ENCODE measurements at places on chromosomes 6 and 20.

- DNase-seq = peak; percentile 39
Measured at GRCh38 chr20:25057234-25058050, 497 bp downstream of the ACSS1 start.

DNA sequence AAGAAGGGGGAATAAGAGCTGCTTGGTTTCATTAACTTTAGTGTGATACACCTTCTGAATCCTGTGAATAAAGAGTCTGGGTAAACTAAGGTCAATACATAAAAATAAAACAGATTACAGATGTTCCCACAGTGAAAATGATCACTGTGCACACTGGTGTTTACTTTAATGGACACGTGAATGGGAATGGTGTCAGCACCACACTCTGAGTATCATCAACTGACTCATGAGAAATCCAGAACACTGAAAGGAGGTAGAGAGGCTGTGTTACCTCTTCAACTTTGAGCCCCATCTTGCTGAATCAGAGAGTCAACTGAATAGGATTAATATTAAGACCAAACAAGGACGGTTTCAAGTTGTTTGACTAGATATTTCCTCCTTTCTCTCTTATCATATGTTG is 75.0 kb downstream of the ELOVL4 start:
- DNase-seq = no peak

- DNase-seq = no peak
Measured at GRCh38 chr6:6566766-6567165, 21.8 kb upstream of the LY86 start.

- DNase-seq = no peak
Measured at GRCh38 chr6:35008858-35009257, 119.8 kb downstream of the ANKS1A start.

DNA sequence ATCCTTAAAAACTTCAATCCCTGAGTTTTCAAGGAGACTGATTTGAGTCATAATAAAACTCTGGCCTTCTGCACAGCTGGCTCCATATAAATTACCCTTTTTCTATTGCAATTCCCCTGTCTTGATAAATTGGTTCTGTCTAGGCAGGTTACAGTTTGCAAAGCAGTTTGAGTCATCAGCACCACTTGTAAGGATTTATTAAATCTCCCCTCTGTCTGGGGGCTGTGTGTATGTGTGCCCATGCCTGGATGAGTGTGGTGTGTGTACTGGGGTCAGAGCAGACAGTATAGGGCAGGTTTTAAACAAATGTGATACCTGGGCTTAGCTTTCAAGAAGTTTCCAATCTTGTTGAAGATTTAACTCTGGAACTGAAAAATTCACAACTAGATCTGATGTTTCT is 228.6 kb downstream of the FNDC1 start:
- DNase-seq = no peak

- DNase-seq = no peak
Measured at GRCh38 chr6:90249034-90249433, 47.6 kb downstream of the BACH2 start.

DNA sequence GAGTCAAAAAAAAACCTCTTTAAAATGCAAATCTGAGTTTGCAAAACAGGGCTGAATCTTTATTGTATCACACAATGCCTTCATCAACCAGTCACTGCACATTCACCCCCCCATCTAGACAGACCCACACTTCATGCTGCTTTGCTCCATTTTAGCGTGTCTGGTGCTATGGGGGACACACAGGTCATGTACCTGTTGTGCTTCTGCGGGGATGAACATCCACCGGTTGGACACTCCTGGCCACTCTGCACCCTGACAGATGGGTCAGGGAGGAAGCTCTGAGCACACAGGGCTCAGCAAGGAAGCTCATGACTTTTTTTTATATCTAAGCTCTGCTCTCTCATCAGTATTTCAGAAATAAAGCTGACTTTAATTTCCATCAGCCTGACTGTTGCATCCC is 136.3 kb downstream of the PRND start:
- DNase-seq = no peak

DNA sequence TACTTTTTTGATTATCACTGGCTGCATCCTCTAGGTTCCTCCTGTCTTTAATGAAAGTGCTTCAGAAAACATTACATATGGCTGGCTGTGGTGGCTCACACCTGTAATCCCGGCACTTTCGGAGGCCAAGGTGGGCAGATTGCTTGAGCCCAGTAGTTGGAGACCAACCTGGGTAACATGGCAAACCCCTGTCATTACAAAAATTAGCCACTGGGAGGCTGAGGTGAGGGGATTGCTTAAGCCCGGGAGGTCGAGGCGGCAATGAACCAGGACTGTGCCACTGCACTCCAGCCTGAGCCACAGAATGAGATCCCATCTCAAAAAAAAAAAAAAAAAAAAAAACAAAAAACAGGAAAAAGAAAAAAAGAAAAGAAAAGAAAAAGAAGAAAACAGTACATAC is 35.3 kb downstream of the BEND3 start:
- DNase-seq = no peak

DNA sequence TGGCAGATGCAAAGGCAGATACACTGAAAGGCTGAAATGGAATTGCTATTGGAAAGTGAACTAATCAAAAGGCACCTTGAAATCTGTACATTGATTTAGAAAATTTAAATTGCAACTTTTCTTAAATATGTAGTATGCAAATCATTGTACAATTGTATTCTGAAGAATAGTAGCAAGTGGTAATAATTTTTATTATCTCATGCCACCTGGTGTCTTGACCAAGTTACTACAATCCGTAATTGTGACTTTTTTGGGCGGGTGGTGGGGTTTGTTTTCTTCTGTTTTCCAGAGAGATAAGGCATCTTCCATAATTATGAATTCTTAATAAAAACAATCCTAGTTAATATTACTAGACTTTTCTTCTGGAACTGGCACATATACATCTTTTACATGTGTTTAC is 12.5 kb upstream of the BCKDHB start:
- DNase-seq = no peak

DNA sequence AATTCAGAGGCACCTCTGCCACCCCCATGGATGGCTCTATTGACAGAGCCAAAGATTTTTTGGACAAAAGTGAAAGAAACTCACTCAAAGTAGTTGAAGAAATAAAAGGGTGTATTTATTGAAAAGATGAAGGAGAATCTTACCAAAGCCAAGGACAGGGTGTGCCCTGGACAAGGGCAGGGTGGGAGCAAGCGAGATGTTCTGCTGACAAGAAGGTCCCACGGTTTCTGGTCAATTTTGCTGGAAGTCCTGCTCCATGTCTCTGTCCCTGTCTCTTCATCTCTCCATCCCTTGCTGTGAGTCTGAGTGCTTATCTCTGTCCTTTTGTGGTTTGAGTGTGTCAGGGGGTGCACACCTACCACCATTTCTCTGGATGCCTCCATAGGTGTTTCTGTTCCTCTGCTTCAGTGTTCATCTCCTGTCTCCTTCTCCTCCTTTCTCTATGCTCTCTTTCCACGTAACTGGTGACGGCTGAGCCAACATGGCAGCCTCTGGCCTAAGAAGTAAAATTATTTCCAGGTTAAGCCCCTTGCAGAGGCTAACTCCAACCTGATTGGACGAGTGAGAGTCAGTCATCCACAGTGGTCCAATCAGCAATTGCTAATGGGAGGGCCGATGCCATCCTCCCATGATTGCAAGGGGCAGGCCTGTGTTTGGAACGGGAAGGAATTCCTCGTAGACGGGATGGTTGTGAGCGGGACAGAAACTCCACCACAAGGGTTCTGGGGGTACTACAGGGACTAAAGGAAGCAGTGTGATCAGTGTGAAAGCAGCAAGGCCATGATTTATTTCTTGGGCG is 502.1 kb upstream of the CDH4 start:
- no peak for DNase-seq

DNA sequence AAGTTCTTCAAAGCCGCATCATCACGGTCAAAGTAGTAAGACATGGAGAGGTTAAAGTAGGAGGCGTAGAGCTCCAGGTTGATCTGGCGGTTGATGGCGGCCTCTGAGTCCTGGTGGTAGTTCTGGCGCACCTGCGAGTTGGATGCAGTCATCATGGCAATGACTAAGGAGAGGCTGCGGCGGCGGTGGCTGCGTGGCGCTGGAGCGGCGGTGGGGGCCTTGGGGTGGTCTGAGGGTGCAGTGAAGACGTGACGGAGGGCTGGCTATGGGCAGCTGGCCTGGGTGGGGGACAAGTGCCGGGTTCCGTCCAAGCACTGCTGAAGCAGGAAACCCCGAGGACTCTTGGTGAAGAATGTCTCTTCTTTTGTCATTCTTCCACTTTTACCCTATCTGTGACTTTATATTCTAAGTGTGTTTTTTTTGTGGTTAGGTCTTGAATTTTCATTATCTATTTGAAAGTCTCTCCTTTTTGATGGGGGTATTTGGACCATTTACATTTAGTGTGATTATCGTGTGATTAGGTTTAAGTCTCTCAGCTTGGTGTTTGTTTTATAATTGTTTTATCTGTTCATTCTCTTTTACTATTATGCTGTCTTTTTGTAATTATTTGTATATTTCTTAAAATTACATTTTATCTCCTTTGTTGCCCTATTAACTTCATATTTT is 94.6 kb downstream of the TFAP2B start:
- no peak for DNase-seq

DNA sequence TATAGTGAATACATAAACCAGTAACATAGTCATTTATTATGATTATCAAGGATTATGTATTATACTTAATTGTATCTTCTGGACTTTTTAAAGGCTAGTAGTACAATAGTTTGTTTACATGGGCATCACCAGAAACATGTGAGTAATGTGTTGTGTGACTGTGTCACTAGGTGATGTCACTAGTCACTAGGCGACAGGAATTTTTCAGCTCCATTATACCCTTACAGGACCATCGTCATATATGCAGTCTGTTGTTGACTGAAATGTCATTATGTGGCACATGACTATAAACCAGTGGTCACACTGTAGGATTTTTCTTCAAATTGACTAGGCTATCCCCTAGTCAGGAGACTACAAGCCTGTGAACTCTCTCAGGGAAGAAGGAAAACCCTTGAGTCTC is 86.5 kb upstream of the CENPW start:
- no peak for DNase-seq

- DNase-seq = no peak
Measured at GRCh38 chr6:152669895-152670294, 27.8 kb upstream of the MYCT1 start.

DNA sequence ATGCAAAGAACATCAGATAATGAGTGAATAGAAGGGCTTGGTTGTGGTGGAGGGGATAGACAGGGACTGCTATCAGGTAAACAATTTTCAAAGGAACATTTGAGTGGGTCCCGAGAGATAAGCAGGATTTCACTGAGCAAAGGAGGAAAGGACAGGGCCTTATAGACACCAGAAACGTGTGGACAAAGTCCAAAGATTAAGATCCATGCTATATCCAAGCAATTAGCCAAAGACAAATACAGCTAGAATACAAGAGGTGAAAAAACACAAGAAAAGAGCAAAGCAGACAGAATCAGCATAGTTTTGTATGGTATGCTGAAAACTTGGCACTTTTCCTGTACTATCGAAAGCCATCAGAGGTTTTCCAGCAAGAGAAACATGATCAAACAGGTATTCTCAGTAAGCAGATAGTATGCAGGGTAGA is 59.8 kb downstream of the CDK19 start:
- DNase-seq = no peak

GRCh38 chr6:122401104-122401503 is 1.7 kb downstream of the HSF2 start:
- DNase-seq = no peak

GRCh38 chr20:6583134-6583738 is 184.2 kb upstream of the BMP2 start:
- no peak for DNase-seq

GRCh38 chr6:129516787-129517186 is 193.2 kb downstream of the ARHGAP18 start:
- DNase-seq = no peak

- DNase-seq = no peak
Measured at GRCh38 chr20:62010551-62011402, 54.9 kb downstream of the TAF4 start.

GRCh38 chr20:57214948-57215347 is 51.5 kb downstream of the BMP7 start:
- DNase-seq = no peak

GRCh38 chr6:130098317-130098716 is 79.9 kb downstream of the L3MBTL3 start:
- no peak for DNase-seq

DNA sequence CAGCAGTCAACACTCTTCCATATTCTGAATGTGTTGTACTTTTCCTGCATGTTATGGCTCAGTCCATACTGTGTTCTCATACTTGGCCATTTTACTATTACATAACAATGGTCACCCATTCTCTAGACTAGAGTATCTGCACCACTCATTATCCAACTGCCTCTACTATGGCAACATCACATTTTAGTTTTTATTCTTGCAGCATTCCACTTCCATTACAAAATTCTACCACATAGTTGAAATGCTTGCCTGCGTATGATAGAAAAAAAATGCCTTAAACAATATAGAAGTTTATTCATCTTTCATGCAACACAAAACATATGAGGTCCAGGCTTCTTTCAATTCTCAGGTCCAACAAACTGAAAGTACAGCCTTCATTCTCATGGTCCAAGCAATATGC is 128.0 kb downstream of the TENT5A start:
- no peak for DNase-seq

DNA sequence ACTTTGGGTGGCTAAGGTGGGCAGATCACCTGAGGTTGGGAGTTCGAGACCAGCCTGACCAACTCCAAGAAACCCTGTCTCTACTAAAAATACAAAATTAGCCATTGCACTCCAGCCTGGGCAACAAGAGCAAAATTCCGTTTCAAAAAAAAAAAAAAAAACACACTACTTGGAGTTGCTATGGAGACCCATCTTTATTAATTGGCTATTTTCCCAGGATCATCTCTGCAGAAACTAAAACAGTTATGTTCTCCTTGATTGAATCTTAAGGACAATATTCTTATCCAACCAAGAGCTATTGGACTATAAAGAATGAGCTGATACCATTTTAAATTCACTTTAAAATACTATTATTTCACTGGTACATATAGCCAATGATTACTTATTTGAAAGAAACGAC is 14.7 kb downstream of the AKIRIN2 start:
- no peak for DNase-seq
